GM23248 (cell line): ENCODE measurements at places on chromosomes 3 and 15.

DNA sequence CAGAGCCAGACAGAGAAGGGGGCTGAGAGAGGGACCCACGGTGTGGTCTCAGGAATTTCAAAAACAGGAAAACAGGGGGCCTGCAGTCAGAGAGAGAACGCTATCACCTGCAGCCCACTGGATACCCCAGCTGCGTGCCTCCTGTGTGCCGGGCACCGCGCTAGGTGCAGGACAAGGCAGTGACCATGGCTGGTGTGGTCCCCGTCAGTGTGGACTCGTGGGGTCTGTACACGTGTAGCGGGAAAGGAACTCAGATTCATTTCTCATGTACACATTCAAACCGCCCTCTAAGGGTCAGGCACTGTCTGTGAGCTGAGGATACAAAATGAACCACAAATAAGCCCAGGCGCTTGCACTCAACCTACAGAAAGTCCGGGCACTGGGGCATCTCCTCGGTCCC, 20.9 kb downstream of the SSUH2 start:
- no peak for DNase-seq

- DNase-seq = no peak
These were observed 530.7 kb upstream of the CFAP20DC start for GRCh38 chr3:59580499-59580898.

DNA sequence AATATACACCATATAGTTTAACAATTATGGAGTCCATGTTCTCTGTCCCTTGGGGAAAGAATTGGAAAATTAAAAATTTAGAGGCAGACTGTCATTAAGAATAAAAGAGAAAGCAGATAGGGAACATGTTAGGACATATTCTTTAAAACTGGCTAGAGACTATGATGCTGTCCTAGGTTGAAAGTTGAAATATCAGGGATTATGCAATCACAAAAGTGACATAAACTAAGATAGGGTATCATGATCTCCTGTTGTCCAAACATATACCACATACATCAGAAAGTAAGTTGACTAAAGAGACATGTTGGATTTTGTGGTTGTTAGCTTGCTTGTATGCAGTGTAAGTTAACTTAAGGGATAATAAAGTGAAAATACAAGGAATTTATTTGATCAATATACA, 9.9 kb upstream of the EID1 start:
- DNase-seq = no peak

GRCh38 chr3:119557877-119558269, 1.5 kb downstream of the CD80 start:
- DNase-seq = no peak

- no peak for DNase-seq
These were observed 47.8 kb upstream of the ZBTB38 start for GRCh38 chr3:141320399-141321108.

DNA sequence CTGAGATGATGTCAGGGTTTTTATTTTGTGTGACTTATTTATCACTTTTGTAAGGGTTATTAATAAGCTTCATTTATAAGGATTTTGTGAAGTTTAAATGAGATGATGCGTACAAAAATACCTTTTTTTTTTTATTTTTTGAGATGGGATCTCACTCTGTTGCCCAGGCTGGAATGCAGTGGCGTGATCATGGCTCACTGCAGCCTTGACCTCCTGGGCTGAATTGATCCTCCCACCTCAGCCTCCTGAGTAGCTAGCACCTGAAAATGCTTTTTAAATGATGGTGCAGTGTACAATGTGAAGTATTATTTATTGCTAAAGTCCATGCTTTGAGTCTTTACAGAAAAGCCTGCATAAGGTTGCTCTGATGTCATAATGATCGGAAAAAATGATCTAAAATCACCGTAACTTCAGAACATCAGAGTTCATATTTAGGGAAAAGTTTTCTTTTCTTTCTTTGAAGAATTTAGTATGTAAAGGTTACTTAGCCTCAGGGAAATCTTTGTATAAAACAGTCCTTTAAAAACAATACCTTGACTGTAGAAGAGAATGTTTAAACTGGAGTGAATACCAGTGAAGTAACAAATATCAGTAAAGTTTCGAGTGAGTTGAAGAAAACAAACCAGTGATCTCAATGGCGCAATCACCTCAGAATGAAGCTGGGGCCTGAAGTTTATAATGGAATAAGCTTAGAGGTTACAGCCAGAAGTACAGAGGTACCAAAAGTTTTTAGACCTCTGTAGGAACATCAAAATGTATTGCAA, 29.7 kb downstream of the TCF12 start:
- DNase-seq = no peak

DNA sequence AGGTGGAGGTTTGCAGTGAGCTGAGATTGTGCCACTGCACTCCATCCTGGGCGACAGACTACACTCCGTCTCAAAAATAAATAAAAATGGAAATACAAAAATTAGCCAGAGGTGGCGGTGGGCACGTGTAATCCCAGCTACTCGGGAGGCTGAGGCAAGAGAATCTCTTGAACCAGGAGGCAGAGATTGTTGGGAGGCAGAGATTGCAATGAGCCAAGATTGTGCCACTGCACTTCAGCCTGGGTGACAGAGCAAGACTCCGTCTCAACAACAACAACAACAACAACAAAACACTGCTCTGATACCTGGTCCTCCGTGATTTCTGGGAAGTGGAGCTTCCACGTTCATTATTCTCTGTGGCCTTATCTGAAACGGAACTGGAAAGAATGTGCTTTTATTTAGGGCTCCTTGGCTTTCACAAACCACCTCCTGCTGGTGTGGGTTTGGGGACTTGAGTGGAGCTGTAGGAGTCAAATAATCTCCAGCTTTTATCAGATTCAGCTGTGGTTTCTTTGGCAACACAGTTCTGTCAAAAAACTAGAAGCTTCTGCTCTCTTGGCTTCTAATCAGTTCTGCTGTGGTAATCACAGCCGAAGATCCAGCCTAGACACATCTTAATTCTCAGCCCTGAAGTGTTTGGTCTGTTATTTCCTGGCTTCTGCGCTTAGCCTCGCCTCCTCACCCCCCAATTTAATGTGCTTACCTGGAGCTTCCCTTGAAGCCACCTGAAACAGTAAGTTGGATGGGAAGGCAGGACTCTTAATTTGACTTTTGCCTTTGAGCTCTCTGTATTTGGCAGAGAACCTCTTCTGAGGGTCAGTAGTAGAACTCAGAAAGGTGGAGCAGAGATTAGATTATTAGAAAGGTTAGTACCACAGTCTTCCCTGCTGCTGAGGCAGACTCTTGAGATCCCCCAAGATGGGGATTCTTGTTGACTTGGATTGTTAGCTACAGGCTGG, 21.4 kb downstream of the IRAK2 start:
- no peak for DNase-seq

DNA sequence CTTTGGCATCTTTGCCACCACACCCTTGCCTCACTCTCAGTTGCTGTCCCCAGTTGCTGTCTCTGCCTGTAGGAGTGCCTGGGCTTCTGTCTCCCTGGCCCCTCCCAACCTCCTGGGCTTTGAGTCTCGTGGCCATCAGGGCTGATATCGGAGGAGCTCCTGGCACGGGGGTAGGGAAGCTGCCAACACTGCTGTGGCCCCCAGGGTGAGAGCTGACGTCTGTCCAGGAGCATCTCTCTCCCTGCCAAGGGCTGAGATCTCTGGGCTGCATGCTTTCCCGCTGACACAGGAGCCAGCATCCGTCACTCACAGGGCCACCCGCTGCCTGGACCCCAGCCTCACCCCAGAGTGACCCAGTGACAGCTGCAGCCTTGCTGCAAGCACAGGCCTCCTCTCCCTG, 47.4 kb downstream of the EXOG start:
- DNase-seq = no peak

DNA sequence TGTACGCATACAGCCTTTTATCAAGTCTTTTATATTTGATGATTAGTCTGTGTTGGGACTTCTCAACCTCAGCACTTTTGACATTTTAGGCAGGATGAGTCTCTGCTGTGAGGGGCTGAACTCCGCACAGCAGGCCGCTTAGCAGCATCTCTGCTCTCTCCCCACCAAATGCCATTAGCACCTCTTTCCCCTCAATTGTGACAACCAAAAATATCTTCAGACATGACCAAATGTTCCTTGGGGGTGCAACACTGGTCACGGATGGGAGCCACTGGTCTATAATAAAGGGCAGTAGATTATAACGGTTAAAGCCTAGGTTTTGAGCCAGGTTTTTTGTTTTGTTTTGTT, 109.7 kb upstream of the LRIG1 start:
- DNase-seq = no peak
